ENCODE measurements at places on chromosomes 1 and 21. TPM values are rescaled to one million over a fixed set of nuclear protein-coding genes. Genes with fewer than 3 reads are reported as not detected.

The TMEM125 gene
- not detected for total RNA-seq

The OR2T11 gene
- total RNA-seq = not detected

The TTC39A gene
- 0.97 TPM for total RNA-seq

The FAM43B gene
- total RNA-seq = not detected

The C1orf226 gene
- 0.32 TPM for total RNA-seq

The DCST1 gene
- not detected for total RNA-seq

The THEM5 gene
- not detected for total RNA-seq

The TSACC gene
- total RNA-seq = 0.32 TPM

The PMF1 gene
- total RNA-seq = 42.9 TPM

The TAGLN2 gene
- total RNA-seq = 327 TPM

The HTR1D gene
- total RNA-seq = 0.49 TPM

The MPL gene
- total RNA-seq = not detected

The GSTM2 gene
- total RNA-seq = 3.7 TPM

The LCE3D gene
- total RNA-seq = not detected

The MAP1LC3C gene
- not detected for total RNA-seq

The NTMT2 gene
- total RNA-seq = not detected

The APCS gene
- total RNA-seq = not detected

The AGT gene
- total RNA-seq = not detected

The CFAP74 gene
- total RNA-seq = not detected

The OR10Z1 gene
- not detected for total RNA-seq

The ANGPTL7 gene
- total RNA-seq = 0.16 TPM

The SHISA4 gene
- 9.6 TPM for total RNA-seq

The PKNOX1 gene
- 23.1 TPM for total RNA-seq

The CADM3 gene
- 0.06 TPM for total RNA-seq

The GSTM5 gene
- not detected for total RNA-seq

The KCNJ9 gene
- total RNA-seq = not detected

The ENAH gene
- 27.4 TPM for total RNA-seq

The C1orf21 gene
- 16.4 TPM for total RNA-seq

The LEFTY1 gene
- not detected for total RNA-seq

The CA6 gene
- total RNA-seq = not detected

The LHX8 gene
- not detected for total RNA-seq

The LAX1 gene
- total RNA-seq = under 0.01 TPM

The B3GALT2 gene
- 0.65 TPM for total RNA-seq

The RNU11 gene
- under 0.01 TPM for total RNA-seq

The HMCN1 gene
- 1.6 TPM for total RNA-seq

The SLC45A1 gene
- 1.8 TPM for total RNA-seq

The POTED gene
- not detected for total RNA-seq

The FNDC10 gene
- 0.94 TPM for total RNA-seq

The DMBX1 gene
- not detected for total RNA-seq

The C1orf115 gene
- total RNA-seq = 93.7 TPM

The OR2L8 gene
- 0.31 TPM for total RNA-seq

The KCNJ15 gene
- 1.1 TPM for total RNA-seq

The FCGR3B gene
- not detected for total RNA-seq

The C4BPB gene
- not detected for total RNA-seq
